Activated gamma-delta T cell treated with Interleukin-2 at 50 U/mL for 16 hours (primary cell): ENCODE measurements at places on chromosomes 11 and 22.

GRCh38 chr11:18171377-18172000 lies 1.1 kb upstream of the MRGPRX4 start:
- DNase-seq: no peak

- DNase-seq: no peak
Observed at GRCh38 chr11:45655012-45655283, 10.5 kb downstream of the CHST1 start.

GRCh38 chr11:80842246-80842645 lies 1401.4 kb upstream of the TENM4 start:
- DNase-seq: no peak

DNA sequence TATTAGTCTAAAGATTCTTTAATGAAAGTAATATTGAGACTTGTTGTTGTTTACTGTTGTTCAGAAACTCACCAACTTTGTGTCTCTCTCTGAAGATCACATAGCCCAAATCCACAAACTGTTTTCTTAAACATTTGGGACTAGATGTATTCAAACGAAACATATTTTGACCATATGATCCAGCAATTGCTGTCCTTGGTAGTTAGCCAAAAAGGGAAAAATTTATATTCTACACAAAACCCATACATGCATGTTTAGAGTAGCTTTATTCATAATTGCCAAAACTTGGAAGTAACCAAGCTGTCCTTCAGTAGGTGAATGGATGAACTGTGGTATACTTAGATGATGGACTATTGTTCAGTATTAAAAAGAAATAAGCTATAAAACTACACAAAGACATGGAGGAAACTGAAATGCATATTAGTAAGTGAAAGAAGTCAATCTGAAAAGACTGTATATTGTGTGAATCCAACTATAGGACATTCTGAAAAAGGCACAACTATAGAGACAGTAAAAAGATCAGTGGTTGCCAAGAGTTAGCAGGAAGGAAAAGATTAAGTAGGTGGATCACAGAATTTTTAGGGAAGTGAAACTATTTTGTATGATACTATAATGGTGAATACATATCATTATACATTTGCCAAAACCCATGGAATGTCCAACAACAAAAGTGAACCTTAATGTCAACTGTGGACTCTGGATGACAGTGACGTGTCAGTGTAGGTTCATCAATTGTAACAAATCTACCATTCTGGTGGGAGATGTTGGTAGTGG lies 442.9 kb downstream of the INSC start:
- no peak for DNase-seq
